ENCODE measurements at places on chromosomes 2 and 18. TPM values are rescaled to one million over a fixed set of nuclear protein-coding genes. Genes with fewer than 3 reads are reported as not detected.

The CYS1 gene
- 9.1 TPM for total RNA-seq

The LCT gene
- 0.05 TPM for total RNA-seq

The DCDC2C gene
- total RNA-seq: not detected

The ALLC gene
- not detected for total RNA-seq

The CRYBA2 gene
- total RNA-seq: not detected

The NTSR2 gene
- not detected for total RNA-seq

The RGPD3 gene
- 0.14 TPM for total RNA-seq

The APOB gene
- 1.6 TPM for total RNA-seq

The CPO gene
- total RNA-seq: 0.24 TPM

The C2orf80 gene
- not detected for total RNA-seq

The INHBB gene
- total RNA-seq: 9.9 TPM

The ALPG gene
- not detected for total RNA-seq

The REG1B gene
- 3.4 TPM for total RNA-seq

The SLC16A14 gene
- 5.9 TPM for total RNA-seq

The KATNAL2 gene
- total RNA-seq: 1.8 TPM

The CCDC138 gene
- 2.8 TPM for total RNA-seq

The RRM2 gene
- total RNA-seq: 0.67 TPM

The KHK gene
- total RNA-seq: 7.8 TPM

The SKOR2 gene
- total RNA-seq: not detected

Measured in posterior vena cava (tissue), 2 donors.